ENCODE measurements at places on chromosomes 2 and 18. TPM values are rescaled to one million over a fixed set of nuclear protein-coding genes. Genes with fewer than 3 reads are reported as not detected.

AGPS gene
- total RNA-seq, result 25.4 TPM

PXDN gene
- 119 TPM for total RNA-seq

REEP1 gene
- under 0.01 TPM for total RNA-seq

GATA6 gene
- total RNA-seq, result 1.5 TPM

IGFBP2 gene
- 4.0 TPM for total RNA-seq

FMNL2 gene
- 83.5 TPM for total RNA-seq

SCG2 gene
- total RNA-seq, result 0.39 TPM

BCL2 gene
- 5.3 TPM for total RNA-seq

CABYR gene
- total RNA-seq, result 3.5 TPM

TNFRSF11A gene
- under 0.01 TPM for total RNA-seq

GPBAR1 gene
- 0.20 TPM for total RNA-seq

PNO1 gene
- 9.6 TPM for total RNA-seq

ERMN gene
- not detected for total RNA-seq

POMC gene
- total RNA-seq, result 0.73 TPM

NRP2 gene
- 2.5 TPM for total RNA-seq

KCNJ13 gene
- not detected for total RNA-seq

MARCO gene
- under 0.01 TPM for total RNA-seq

ASPRV1 gene
- 0.20 TPM for total RNA-seq

FBXO36 gene
- total RNA-seq, result 3.3 TPM

KCNS3 gene
- total RNA-seq, result 1.1 TPM

KIF1A gene
- total RNA-seq, result not detected

ASB18 gene
- total RNA-seq, result not detected

UGT1A8 gene
- total RNA-seq, result not detected

NDUFS1 gene
- 83.0 TPM for total RNA-seq

UGT1A5 gene
- total RNA-seq, result not detected

SLC30A3 gene
- total RNA-seq, result not detected

C2orf74 gene
- total RNA-seq, result 6.5 TPM

REG3A gene
- total RNA-seq, result not detected

RAB6C gene
- total RNA-seq, result not detected

Measured in subcutaneous preadipocyte (primary cell).